SHP77 (cell line): ENCODE measurements at places on chromosomes 16 and 17.

DNA sequence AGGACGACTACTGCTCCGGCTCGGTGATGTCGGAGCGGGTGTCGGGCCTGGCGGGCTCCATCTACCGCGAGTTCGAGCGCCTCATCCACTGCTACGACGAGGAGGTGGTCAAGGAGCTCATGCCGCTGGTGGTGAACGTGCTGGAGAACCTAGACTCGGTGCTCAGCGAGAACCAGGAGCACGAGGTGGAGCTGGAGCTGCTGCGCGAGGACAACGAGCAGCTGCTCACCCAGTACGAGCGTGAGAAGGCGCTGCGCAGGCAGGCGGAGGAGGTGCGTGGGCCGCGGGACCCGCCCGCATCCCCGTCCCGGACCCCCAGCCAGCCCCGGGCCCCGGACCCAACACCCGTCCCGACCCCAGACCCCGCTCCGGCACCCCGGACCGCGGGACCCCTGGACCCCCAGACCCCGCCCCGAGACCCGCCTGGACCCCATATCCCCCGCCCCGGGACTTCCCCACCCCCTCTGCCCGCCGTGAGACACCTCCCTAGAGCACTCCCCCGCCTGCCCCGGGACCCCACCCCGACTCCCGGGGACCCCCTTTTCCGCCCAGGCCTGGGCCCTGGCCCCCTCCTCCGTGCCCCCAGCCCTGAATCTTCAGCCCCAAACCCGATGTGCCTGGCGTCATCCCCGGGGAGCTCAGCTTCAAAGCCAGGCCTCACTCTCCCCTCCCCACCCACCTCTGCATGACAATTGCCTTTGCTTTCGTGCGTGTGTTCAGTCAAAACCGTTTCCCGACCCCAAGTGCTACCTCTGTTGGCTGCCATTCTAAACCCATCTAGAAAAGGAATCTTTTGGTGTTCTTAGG is 594 bp downstream of the MAPK8IP3 start:
- no peak for DNase-seq

GRCh38 chr17:10311131-10311530 is 61.7 kb downstream of the MYH13 start:
- no peak for DNase-seq

DNA sequence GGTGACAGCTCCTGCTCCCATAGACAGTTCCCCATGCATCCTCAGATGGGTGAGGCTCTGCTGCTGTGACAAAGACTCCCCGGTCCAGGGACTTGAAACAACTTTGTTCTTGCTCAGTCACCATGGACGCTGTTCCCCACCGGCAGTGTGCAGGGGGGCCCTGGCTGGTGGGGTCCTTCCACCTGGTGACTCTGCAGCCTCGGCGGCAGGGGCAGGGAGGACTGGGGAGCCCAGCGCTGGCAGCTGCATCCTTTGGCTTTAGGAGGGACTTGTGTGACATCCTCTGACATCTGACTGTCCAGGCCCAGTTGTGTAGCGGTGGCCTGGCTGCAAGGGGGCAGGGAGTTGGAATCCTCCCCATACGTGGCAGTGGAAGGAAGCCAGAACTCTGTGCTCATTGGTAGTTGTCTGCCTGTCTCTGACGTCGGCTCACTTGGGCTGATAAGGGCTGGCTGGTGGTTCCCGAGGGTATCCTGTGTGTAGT is 107.3 kb downstream of the CMIP start:
- DNase-seq, result no peak

DNA sequence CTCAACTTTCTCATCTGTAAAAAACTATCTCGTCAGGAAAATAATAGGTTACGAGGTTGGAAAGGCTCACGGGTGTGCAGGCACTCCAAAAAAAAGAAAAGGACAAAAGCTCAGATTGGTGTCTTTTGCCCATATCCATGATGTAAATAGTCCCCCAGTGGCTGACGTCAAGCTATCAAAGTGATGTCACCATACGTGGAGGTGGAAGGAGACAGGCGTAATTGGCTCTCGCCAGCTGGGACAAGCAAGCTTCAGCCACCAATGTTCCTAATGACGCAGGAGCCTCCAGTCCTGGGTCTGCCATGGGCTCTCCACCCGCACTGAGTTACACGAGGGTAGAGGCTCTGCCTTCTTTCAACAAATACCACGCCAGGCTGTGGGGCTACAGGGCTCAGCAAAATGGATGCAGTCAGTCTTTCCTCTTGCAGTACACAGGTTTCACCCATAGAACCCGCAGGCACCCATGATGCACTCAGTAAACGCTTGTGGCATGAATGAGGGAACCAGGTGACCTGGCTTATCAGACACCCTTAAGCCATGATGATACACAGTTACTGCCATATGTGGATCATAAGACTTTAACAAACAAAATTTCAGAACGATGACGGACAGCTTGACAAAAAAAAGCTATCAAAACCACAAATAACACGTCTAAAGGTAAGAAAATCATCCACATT is 50.5 kb downstream of the COTL1 start:
- no peak for DNase-seq

DNA sequence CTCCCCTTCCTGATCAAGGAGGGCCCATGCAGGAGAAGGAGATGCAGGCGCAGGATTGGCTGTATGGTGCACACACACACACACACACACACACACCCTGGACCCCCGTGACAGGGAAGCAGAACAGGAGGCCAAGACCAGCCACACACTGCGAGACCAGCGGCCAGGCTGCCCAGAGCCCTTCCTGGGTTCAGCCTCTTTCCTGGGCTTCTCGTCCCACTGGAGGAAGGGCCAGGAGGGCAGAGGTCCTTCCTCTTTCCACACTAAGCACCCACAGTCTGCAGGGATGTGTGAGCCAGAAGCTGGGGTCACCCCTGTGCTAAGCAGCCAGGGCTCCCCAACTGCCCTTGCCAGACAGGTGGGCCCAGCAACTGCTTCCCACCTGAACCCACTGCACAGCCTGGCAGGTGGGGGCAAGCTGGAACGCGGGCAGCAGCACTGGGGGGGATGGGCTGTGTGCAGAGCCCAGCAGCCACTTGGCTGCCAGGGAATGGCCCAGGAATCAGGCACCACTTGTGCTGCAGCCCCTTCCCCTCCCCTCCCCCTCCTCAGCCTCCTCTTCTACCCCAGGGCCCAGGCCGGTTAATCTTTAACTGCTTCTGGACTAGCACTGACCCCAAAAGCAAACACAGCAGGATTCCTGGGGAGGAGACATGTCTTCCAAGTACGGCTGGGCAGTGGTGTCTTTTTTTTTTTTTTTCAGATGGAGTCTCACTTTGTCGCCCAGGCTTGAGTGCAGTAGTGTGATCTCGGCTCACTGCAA is 44.6 kb upstream of the SLC38A10 start:
- DNase-seq, result no peak

- DNase-seq, result no peak
Observed at GRCh38 chr17:322006-322780, 30.4 kb downstream of the RPH3AL start.

DNA sequence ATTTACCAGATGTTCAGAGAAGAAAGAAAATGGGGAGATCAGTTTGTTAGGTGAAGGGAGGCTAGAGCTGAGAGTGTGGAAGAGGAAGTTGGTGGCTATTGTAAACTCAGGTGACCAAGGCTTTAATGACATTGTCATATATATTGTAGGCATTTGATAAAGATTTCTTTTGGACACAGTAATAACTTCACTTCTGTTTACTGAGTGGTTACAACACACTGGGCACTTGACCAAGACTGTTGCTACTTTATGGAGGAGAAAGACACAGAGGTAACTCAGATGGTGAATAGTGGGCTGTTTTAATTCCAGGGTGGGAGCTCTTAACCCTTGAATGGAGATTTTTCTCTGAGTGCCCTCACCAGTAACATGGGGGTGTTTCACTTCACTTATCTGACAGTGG is 46.0 kb downstream of the TNRC6A start:
- no peak for DNase-seq
